ENCODE measurements at places on chromosomes 4 and X.

GRCh38 chrX:129693354-129693753 lies 38.6 kb upstream of the APLN start:
- no peak for DNase-seq

DNA sequence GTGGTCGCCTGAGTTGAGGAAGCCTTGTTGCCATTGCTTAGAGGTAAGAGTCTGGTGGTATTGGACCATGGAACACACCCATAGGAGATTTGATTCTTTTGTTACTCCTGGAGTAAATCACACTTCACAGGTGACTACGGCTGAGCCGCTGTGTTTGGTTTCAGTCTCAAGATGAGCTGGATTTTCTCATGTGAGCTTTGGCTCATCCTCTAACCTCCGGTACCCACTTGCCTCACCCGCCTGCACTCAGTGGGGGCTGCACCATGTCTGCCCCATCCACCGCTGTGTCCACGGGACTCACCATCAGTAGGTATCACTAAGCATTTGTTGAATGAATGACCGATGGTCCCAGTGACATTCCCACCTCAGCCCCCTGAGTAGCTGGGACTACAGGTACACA lies 52.7 kb downstream of the HTT-AS start:
- no peak for DNase-seq

- DNase-seq = no peak
These were observed 69.0 kb downstream of the HPRT1 start for GRCh38 chrX:134528960-134529359.

GRCh38 chr4:173529477-173530325 lies at the start of gene HAND2:
Gene HAND2 (minus strand): TSS chr4:173530229. CDS start chr4:173529289, 940 bp downstream.
- no peak for DNase-seq

DNA sequence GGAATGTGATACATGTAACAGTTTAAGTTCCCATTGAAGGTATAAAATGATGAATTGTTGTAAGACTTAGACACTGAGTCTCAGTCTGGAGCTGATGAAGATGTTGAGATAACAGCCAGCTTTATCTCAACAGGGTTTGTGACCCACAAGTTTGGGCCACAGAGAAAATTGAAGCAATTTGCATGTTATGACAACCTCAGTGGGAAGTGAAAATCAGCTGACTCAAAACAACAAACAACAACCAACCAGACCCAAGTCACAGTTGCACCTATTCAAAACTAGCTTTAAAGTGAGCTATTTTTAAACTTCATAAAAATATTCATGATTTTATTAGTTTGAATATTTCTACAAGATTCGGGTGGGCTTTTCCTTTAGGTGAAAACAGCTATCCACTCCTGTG lies 8.0 kb downstream of the SFRP2 start:
- no peak for DNase-seq

GRCh38 chr4:2071252-2071911 lies 12.3 kb downstream of the NAT8L start:
- no peak for DNase-seq

- no peak for DNase-seq
These were observed 208.1 kb downstream of the PDGFC start for GRCh38 chr4:156763511-156763910.

DNA sequence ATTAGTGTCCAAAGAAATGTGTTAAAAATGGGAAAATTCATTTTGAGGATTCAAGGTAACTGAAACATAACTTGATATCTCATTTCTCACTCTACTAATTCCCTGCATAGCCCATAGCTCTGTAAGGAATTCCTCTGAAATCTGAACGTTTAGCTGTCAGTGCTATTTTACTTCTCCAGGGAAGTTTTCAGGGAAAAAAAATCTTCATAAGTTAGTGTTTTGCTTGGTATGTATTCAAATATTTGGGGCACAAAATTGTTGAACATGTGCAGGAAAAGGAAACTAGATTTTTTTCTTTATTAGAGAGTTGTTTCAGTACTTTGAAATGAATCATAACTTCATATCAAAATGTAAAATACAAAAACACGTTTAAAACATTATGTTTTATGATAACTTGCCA lies 891.4 kb downstream of the CENPC start:
- no peak for DNase-seq

DNA sequence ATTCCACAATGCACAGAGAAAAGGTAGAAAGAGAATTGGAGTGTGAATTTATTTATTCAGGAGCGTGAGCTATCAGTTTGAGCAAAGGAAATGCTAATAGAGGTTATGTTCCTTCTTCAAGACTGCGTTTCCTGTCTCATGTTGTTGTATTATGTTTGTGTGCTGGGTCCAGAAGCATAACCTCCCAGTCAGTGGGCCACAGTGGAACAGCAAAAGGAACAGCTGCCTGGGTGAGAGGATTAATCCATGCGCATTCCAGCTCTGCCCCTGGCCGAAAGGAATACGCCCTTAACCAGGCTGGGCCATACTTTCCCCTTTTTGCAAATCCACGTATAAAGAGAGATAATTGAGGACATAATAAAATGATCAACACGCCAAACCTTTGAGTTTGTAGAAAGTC lies 32.4 kb upstream of the ARX start:
- no peak for DNase-seq

Data from stimulated activated CD8-positive, alpha-beta memory T cell treated with anti-CD3 and anti-CD28 coated beads, Interleukin-4, amount 100 ng/mL, for 1 hour (primary cell).